ENCODE measurements at places on chromosomes 2 and 18. TPM values are rescaled to one million over a fixed set of nuclear protein-coding genes. Genes with fewer than 3 reads are reported as not detected.
A peak's percentile ranks its signal among the peaks of the same experiment; 100 is the strongest.

DNA sequence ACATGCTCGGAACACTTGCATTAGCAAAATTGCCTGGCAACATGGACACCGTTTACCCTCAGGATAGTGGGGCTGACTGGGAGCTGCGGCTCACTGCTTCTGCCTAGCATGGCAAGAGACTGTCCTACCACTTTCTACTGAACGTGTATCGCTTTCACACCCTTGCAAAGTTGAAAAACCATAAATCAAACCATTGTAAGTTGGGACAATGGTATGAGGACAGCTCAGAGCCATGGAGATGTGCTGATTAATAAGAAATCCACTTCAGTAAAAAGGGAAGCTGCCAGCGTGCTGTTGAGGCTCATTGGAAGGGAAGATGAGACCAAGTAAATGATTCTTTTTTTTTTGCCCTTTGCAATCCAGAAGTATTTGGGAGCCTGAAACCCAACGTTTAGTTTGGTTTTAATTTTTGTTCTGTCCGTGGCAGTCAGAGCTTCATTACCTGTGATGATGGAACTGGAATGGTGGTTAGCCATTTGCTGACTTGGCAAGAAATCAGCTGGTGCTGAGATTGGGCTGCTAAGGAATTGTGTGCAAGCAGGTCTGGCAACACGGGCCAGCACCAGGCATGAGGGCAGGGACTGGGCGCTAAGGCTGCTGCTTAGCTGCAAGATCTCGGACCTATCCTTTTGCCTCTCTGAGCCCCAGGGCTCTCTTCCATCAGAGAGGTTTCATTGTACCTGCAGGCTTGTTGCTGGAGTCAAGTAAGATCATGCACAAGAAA, 75.5 kb upstream of the HS6ST1 start:
- H3K4me1 ChIP-seq, result no peaks in the 10 kb centered on the region
- peak; percentile 15 for DNase-seq
- H3K4me3 ChIP-seq, result no peak overlapping the region
- H3K27me3 ChIP-seq, result no peaks in the 10 kb centered on the region

- no peaks in the 10 kb centered on the region for H3K36me3 ChIP-seq
- H3K4me1 ChIP-seq, result no peaks in the 10 kb centered on the region
- no peak overlapping the region for H3K4me3 ChIP-seq
- no peak overlapping the region for H3K27ac ChIP-seq
These were observed 35.0 kb downstream of the ITGA6 start for GRCh38 chr2:172462373-172462848.

GRCh38 chr2:219954331-219954730, 326.9 kb downstream of the SLC4A3 start:
- H3K4me1 ChIP-seq, result no peaks in the 10 kb centered on the region
- no peaks in the 10 kb centered on the region for H3K27me3 ChIP-seq
- H3K36me3 ChIP-seq, result no peaks in the 10 kb centered on the region
- H3K4me3 ChIP-seq, result no peak overlapping the region
- no peak for DNase-seq

TMSB10 gene
- total RNA-seq, result 876 TPM

DNA sequence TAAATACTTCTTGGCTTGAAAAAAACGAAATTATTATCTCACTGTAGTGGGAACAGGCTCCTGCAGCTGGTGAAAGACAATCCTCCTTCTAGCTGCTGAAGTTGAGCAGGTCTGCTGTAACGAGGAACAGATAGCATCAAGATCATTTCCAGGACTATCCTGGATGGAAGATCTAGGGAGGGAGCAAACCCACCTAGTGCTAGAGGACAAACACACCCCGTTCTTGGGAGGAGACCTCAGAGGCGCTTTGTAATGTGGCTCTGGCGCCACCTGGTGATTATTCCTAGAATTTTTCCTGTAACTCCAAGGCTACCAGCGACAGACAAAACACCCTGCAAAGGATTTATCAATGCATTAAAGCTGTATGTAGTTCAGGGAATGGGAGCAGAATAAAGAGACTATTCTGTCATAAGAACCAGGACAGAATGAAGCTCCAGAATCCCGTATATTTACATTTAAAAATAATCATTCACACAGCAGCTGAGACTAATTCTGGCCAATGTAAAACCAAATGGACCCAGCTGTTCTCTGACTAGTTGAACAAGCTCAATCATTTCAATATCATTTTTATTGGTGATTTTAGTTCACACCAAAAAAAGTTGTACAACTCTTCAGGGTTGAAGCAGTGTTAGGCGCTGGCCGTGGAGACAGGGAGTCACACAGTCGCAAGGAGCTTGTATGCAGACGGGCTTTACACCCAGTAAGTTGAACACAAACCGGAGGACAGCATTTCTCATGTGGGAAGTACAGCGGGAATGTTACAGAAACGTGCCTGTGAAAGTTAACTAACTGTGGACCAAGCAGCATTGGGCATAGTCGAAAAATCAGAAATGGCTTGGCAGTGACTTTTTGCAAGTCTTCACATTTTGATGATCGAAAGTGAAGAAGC, 290.3 kb downstream of the TRIB2 start:
- no peaks in the 10 kb centered on the region for H3K4me1 ChIP-seq
- H3K4me3 ChIP-seq, result no peak overlapping the region
- no peaks in the 10 kb centered on the region for H3K27me3 ChIP-seq
- no peak overlapping the region for H3K27ac ChIP-seq
- peak; percentile 55 for DNase-seq
- no peaks in the 10 kb centered on the region for H3K36me3 ChIP-seq

Measured in aorta (tissue), 5 donors.